CD4-positive, alpha-beta T cell (primary cell): ENCODE measurements at places on chromosomes 3 and 15.

DNA sequence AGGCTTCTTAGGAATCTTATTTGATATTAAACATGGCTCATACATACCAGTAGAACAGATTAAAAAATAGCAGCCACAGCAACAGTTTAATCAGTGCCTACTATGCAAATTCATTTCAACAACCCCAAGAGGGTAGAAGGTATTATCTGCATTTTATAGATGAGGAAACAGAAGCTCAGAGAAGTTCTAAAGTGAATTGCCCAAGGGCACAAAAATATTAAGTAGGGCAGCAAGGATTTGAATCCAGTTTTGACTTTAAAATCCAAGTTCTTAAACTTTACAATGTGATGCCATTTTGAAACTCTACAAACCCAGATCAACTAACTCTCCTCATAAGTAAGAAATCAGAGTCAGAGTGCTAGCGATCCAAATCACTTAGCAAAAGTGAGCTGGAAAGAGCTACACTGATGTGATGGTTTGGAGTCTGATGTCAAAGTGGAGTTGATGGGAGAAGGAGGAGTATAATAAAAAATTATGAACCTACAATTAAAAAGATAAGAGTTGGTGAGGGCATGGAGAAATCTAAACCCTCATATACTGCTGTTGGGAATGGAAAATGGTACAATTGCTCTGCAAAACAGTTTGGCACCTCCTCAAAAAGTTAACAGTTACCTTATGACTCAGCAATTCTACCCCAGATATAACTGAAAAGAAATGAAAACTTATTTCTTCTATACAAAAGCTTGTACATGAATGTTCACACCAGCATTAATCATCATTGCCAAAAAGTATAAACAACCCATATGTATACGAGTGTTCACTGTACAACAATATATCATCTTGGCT, 51.0 kb upstream of the PLXND1 start:
- DNase-seq: no peak

GRCh38 chr3:8650583-8651416, 6.2 kb upstream of the SSUH2 start:
- no peak for DNase-seq

DNA sequence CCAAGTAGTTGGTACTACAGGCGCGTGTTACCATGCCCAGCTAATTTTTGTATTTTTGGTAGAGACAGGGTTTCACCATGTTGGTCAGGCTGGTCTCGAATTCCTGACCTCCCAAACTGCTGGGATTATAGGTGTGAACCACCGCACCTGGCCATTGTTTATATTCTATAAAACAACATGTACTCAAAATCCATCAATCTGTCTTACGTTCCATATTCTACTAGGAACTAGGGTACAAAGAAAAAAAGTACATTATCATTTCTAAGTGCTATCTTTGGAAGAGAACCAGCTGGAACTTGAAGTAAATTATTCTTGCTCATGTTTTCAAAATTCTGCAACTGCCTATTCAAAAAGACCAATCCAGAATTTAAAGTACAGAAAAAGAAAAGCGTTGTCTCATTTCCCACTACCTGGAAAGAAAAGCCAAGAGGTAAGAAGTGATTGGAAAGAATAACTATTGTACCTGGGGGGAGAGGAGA, 15.2 kb downstream of the SPPL2A start:
- no peak for DNase-seq

GRCh38 chr15:100284191-100284590, 57.6 kb downstream of the ADAMTS17 start:
- no peak for DNase-seq

GRCh38 chr15:69016021-69016595, 1.6 kb downstream of the NOX5 start:
- no peak for DNase-seq
